ENCODE measurements at places on chromosomes 5 and 9.

- H3K27me3 ChIP-seq, result no peaks in the 10 kb centered on the region
- no peak overlapping the region for H3K4me3 ChIP-seq
- H3K27ac ChIP-seq, result peak overlapping the region; percentile 67
- peak; percentile 50 for DNase-seq
Measured at GRCh38 chr9:89427621-89428221, 70.2 kb downstream of the SEMA4D start.

- H3K27ac ChIP-seq, result no peak overlapping the region
- H3K27me3 ChIP-seq, result no peaks in the 10 kb centered on the region
- no peaks in the 10 kb centered on the region for H3K36me3 ChIP-seq
- no peak overlapping the region for H3K4me3 ChIP-seq
Measured at GRCh38 chr9:123544007-123544827, 188.2 kb downstream of the CRB2 start.

DNA sequence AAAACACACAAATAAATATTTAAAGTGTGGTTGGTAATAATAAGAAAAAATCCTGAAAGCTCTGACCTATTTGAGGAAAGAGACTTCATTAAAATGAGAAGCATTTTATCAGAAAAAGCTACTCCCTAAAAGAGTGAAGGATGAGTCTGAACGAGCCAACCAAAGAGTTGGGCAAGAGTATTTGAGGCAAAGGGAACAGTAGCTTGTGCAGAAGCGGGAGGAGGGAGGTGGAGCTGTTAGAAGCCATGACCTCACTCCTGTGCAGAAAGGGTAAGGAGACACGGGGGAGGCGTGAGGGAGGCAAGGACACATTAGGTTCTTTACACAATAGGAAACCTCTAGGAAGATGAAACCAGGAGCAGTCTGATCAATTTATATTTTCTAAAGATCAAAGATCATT is 29.4 kb downstream of the SH3RF2 start:
- H3K4me3 ChIP-seq, result no peak overlapping the region
- H3K4me1 ChIP-seq, result no peaks in the 10 kb centered on the region
- no peak for DNase-seq

DNA sequence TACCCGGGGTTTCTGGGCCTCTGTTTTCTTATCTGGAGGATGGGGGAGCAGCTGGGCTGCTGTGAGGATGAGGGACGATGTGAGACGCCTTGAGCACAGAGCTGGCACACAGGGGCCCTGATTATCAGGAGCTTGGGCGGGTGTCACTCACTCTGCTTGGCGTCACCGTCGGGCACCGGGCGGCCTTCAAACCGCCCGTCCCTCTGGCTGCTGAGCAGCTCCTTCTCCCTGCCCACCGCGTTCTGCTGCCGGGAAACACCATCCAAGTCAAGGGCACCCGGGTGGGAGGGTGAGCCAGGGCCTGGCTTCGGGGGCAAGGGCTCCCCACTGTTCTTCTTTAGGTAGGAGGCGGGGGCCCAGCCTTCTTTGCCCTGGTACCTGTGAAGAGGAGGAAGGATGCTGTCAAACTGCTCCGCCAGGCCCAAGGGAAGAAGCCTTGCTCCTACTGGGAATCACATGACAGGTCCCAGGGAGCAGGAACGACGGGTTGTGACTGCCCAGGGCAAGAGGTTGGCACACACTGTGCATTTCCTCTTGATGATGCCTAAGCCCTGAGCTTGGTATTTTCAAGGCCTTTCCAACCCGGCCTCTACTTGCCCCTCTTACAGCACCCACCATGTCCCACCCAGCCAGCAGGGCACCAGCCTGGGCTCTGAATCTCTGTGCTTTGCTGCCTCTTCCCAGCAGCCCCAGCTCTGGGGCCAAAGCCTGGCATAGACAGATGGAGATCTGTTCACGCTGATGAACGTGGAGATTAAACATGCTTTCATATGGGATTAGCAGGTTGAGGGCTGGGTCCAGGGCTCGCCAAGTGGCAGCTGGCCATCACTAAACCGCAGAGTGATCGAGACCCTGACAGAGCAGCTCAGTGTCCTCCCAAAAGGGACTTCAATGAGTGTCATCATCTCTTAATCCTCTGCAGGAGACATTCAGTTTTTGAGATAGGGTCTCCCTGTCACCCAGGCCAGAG is 66.9 kb upstream of the UBTD2 start:
- no peaks in the 10 kb centered on the region for H3K27me3 ChIP-seq
- no peaks in the 10 kb centered on the region for H3K4me1 ChIP-seq
- no peak overlapping the region for H3K27ac ChIP-seq
- no peak for DNase-seq
- H3K36me3 ChIP-seq, result no peaks in the 10 kb centered on the region
- H3K4me3 ChIP-seq, result no peak overlapping the region

DNA sequence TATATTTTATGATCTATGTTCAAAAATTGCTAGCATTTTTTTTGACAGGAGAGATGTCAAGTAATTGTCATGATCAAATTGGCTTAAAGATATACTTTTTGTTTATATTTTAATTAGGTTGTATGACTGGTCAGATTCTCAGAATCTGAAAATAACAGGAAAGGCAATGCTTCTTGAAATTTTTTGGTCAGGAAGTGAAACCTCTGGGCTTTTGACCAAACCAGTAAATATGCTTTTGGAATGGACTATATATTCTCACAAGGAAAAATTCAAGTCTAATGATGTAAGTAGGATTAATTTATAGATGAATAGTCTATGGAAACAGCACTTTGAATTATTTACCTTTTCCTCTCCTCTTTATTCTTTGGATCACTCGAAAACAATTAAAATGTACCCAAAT is 52.3 kb downstream of the SLF1 start:
- no peak for DNase-seq
- H3K27ac ChIP-seq, result no peak overlapping the region
- no peaks in the 10 kb centered on the region for H3K27me3 ChIP-seq
- no peak overlapping the region for H3K4me3 ChIP-seq
- peaks cover 2% of the 10 kb centered on the region for H3K36me3 ChIP-seq

GRCh38 chr9:95077766-95078370 is 239.6 kb downstream of the FANCC start:
- H3K27me3 ChIP-seq, result no peaks in the 10 kb centered on the region
- no peak overlapping the region for H3K4me3 ChIP-seq
- DNase-seq, result no peak
- H3K4me1 ChIP-seq, result no peaks in the 10 kb centered on the region
- H3K36me3 ChIP-seq, result no peaks in the 10 kb centered on the region

DNA sequence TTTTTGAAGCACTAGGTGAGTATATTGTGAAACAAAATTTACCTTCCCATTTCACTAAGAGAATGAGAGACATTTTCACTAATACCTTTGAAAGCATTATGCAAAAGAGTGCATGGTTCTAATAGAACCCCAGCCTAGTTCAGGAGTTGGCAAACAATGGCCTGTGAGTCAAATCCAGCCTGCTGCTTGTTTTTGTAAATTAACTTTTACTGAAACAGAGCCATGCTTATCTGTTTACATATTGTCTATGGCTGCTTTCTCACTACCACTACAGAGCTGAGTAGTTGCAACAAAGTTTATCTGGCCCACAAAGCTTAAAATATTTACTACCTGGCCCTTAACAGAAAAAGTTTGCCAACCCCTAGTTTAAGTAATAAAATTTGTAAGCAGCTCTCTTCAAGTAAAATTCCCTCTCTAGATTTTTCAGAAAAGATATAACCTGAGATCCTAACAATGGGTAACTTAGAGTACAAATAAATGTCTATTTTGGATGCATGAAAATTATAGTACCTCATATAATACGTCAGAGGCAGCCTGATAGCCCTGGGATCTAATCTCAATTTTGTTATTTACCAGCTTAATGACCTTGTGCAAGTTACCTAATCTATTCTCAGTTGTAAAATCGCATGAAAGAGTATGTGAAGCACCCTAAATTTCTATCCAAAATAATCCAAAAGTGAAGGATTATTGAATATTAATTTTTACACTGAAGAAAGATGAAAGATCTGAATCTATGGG is 50.7 kb upstream of the ARL15 start:
- H3K27ac ChIP-seq, result no peak overlapping the region
- H3K36me3 ChIP-seq, result no peaks in the 10 kb centered on the region
- H3K4me1 ChIP-seq, result no peaks in the 10 kb centered on the region
- H3K27me3 ChIP-seq, result peaks cover 6% of the 10 kb centered on the region
- no peak for DNase-seq

DNA sequence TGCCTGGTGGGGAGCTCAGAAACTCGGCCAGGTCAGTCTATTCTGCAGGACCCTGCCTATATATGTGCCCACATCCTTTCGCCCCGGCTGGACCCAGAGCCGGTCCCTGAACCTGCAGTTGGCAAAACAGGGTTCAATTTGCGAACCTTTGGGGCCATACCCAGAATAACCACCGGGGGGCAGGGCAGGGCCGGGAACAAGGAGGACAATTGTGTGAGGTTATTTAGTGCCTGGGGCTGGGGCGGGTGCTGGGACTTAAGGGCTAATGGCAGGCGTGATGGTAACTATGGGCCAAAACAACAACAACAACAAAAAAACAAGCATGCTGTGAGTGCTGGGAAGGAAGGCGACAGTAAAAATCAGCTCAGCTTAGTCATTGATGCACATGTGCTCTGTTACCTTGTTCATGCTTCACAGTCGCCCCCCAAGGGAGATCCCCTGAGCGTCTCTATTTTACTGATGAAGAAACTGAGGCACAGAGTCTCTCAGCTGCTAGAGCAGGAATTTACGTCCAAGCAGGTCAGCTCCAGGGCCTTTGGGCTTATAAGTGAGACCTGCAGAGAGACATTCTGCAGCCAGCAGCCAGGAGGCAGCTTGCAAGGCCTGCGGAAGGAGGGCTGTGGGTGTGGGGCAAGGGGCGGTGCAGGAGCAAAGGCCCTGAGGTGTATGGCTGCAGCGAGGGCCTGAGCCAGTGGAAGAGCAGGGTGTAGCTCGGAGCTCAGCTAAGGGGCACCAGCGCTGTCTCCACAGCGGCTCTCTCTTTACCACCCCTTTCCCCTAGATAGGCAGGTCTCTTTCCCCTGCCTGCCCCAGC is 106.0 kb downstream of the PHF2 start:
- no peaks in the 10 kb centered on the region for H3K27me3 ChIP-seq
- peak; percentile 48 for DNase-seq
- H3K4me1 ChIP-seq, result peaks cover 5% of the 10 kb centered on the region
- H3K27ac ChIP-seq, result no peak overlapping the region
- no peak overlapping the region for H3K4me3 ChIP-seq
- peaks cover 8% of the 10 kb centered on the region for H3K36me3 ChIP-seq

DNA sequence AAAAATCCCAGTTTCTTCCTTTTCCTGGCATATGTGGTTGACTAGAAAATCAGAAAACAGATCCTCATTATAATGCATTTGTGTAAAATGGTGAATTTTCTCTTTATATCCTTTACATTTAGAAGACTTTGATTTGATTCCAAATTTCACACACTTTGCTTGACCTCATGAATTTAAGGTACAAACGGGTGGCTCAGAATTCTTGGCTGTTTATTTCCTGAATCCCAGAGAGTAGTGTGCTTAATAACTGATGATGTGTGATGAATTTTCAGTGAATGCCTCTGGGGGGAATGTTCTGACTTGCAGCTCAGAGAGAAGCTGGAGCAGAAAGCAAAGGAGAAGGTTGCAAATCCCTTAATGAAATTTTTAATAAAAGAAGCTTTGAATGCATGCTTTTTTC is 126.8 kb downstream of the SPATA31D1 start:
- H3K4me3 ChIP-seq, result no peak overlapping the region
- DNase-seq, result no peak
- no peaks in the 10 kb centered on the region for H3K27me3 ChIP-seq
- no peak overlapping the region for H3K27ac ChIP-seq

- H3K4me1 ChIP-seq, result peaks cover 5% of the 10 kb centered on the region
Measured at GRCh38 chr5:31824869-31825517, 186.1 kb downstream of the PDZD2 start.

DNA sequence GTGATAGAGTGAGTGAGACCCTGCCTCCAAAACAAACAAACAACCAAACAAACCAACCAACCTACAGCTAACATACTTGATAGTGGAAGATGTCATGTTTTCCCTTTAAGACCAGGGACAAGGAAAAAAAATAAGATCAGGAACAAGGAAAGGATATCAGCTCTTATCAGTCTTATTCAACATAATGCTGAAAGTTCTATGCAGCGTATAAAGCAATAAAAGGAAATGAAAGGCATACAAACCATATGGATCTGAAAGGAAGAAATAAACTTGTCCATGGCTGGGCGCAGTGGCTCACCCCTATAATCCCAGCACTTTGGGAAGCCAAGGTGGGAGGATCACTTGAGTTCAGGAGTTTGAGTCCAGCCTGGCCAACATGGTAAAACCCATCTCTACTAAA is 23.5 kb upstream of the SPIN1 start:
- no peak overlapping the region for H3K27ac ChIP-seq
- no peaks in the 10 kb centered on the region for H3K4me1 ChIP-seq
- no peak overlapping the region for H3K4me3 ChIP-seq
- H3K36me3 ChIP-seq, result no peaks in the 10 kb centered on the region

DNA sequence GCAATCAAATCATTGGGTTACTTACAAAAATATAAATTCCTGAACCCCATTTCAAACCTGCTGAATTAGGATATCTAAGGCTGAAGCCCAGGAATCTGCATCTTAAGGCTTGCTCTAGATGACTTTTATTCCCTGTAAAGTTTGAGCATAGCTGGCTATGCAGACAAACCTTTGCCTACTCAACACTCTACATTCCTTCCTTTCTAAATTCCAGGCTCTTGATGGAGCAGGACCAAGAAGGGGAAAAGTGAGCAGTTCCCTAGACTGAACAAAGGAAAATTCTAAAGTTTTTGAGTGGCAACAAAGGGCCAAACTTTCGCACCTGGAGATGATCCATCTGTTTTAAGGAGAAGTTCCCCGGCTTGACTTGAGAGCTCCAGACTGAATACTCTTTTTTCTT is 9.8 kb upstream of the ADRA1B start:
- DNase-seq, result no peak
- H3K36me3 ChIP-seq, result no peaks in the 10 kb centered on the region
- no peaks in the 10 kb centered on the region for H3K27me3 ChIP-seq
- no peaks in the 10 kb centered on the region for H3K4me1 ChIP-seq
- no peak overlapping the region for H3K4me3 ChIP-seq

DNA sequence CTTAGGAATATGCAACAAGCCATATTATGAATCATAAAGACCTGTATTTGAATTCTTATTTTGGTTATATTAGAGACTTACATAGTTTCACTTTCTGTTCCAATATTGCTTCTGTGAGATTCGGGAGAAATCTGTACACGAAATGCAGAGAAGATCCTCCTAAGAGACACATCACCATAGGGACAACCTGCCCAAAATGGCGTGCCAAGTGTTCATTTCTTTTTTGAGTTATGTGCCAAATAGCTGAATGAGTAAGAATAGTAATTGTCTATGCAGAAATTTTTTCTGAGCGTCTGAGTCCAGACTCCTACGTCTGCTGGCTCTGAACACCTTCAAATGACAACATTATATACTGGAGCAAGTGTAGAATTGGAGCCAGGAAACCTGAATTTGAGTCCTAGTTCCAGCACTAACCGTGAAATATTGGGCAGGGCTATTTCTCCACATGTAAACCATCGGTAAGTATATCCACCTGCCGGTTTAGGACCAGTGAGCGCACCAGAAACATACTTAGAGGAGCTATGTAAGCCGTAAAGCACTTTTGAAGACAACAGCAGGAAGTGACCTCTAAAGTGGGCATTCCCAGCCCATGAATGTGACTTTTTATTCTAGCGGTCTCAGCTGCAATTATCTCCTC is 163.9 kb upstream of the DMRT1 start:
- no peak for DNase-seq
- H3K4me3 ChIP-seq, result no peak overlapping the region
- no peaks in the 10 kb centered on the region for H3K4me1 ChIP-seq
- H3K36me3 ChIP-seq, result no peaks in the 10 kb centered on the region
- H3K27me3 ChIP-seq, result no peaks in the 10 kb centered on the region

GRCh38 chr5:14851050-14851419 is 20.5 kb downstream of the ANKH start:
- no peaks in the 10 kb centered on the region for H3K27me3 ChIP-seq
- no peak overlapping the region for H3K4me3 ChIP-seq
- H3K36me3 ChIP-seq, result no peaks in the 10 kb centered on the region
- no peak overlapping the region for H3K27ac ChIP-seq
- no peak for DNase-seq

All from T-cell (primary cell).